ENCODE measurements at places on chromosomes 1 and 21.
A peak's percentile ranks its signal among the peaks of the same experiment; 100 is the strongest.

DNA sequence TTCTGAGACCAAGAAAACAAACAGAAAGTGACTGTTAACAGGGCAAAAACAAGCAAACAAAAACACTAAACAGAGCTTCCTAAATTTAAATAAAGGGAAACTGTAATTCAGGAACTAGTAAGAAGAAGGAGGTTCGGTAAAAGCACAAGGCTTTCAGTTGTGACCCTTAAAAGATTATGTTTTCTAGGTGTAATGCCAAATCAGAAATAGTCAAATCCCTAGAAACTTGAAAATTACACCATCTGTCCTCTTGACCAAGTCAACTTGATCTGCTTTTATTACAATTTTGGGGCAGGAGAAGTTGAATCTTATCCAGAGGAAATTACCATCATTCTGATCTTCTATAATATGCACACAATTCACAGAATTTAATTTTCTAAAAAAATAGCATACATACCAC lies 754.0 kb upstream of the ADGRL4 start:
- DNase-seq: no peak

DNA sequence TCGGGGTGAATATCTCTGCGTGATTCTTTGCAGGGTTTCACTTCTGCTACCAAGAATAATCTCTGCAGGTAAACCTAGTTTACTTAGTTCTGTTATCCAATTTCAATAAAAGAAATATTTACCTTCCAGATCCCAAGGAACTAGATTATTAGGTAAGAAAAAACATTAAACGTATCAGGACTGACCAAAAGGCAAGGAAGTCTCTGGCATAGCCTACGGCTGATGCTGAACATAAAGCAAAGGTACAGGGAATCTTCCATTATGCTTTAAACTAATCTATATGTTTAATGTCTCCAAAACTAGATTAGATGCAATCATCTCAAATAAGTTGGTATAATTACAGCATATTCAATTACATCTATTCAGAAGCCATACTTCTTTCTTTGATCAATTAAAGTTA lies 168.9 kb downstream of the KCNK2 start:
- DNase-seq: no peak

- DNase-seq: no peak
These were observed 5.8 kb downstream of the COG2 start for GRCh38 chr1:230648114-230648513.

- peak; percentile 82 for DNase-seq
These were observed 110.9 kb downstream of the RGL1 start for GRCh38 chr1:183915625-183916510.

- no peak for DNase-seq
These were observed 355.7 kb upstream of the POU3F1 start for GRCh38 chr1:38402230-38402815.

DNA sequence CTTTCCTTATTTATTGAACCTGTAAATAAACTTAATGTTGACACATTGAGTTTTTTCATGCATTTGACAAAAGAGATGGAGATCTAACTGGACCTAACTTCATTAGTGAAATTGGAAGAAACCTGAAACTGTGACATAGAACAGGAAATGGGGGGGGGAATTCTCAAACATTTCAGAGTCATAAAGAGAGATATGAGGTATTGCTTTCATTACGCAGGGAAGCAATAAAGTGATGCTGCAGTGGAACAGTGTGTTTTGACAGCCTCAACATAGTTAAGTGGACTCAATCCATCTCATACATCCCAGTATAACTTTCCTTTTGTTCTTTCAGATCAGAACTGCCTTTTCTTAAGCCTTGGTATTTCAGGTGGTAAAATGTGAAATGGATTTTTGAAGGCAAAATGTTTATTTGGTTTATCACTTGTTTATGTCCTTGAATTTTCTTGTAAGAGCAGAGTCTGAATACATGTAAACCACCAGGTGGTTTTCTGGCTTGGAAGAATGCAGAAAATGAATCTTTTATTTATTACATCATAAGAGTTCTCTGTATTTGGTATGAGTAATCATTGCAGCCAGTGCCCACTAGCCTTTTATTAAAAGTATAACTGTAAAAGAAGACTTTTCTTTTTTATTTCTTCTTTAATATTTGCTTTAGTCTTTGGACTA lies 132.5 kb downstream of the ZNF326 start:
- no peak for DNase-seq

- peak; percentile 67 for DNase-seq
These were observed 1.4 kb downstream of the BCL10 start for GRCh38 chr1:85274969-85275453.

DNA sequence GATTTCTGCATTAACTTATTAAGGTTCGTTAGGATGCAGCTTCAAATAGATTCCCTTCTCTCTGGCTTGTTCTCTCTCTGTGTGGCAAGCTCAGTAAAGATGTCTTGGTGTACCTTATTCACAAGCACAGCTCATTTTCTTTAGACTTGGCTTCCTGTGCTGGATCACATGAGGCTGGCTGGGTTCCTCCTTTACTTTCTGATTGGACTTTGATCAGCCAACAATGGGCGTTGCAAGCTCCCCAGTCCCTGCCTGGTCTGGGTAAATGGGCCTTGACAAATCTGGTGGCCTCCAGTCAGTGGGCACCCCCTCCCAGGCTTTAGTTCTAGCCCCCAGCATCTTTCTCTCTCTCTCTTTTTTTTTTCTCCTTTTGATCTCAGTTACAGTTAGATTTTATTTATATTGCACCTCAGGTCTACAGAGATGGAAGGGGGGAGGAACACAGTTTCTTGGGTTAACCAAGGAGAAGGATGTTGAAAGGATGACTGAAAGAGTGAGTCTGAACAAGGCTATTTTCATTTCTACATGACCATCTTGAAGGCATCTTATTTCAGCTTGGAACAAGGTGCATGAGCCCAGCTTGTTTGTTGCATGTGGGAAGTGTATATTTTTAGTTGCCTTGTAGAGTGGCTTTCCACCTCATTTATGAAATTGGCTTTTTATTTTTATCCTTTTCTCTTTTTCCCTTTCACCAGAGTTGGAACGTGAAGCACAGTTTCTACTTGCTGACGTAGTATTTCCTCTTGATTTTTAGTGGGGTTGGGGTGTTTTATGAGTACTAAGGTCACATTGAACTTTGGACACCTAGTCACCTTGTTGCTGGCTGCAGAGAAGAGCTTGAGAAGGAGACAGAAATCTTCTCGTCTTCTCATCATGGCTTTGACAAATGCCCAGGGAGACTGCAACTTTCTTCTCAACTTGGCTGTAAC lies 77.1 kb downstream of the PBX1 start:
- DNase-seq: no peak

- DNase-seq: no peak
These were observed 1.6 kb downstream of the PHC2 start for GRCh38 chr1:33429332-33429731.

DNA sequence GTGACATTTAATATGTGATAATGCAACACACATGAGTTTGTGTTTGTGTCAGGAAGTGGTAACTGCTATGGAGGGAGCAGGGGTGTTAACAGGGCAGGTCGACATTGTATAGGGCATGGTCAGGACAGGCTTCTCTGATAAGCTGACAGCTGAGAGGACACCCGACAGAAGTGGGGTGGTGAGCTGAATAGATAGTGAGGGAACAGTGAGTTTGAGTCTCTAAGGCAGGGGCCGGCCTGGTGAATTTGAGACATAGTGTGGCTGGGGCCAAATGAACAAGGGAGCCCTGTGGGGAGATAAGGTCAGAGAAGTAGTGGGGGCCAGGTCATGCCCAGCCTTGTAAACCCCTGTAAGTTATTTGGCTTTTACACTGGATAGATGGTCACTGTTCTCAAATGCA lies 217.4 kb upstream of the KIAA0040 start:
- no peak for DNase-seq

DNA sequence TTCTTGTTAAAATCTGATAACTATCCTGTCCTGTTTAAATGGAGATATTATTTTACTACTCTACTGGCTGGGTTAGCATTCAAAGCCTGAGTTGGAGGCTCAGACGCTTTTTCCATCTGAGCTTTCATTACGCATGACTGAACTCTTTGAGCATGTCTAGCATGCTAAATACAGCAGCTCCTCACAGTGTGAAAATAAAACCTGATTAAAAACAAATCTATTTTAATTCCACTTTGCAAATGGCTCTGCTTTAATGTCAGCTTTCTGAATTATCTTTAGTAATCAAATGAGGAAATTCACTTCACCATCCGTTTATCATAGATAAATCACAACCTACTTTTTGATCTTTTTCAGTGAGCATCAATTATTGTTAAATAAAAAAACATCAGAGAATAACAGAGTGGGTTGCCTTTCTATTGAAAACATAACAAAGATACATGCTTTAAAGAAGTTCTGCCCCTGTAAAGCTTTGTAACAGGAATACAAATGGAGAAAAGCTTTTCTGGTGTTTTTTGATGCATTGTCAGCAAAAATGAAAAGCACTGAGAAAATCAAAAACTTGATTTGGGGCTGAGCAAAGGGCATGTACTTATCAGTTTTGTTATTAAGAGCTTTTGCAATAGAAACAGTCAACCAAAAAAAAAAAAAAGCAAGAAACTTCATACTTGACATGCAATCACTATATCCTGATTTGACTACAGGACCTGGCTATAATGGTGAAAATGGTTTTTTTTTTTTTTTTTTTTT lies 3.5 kb upstream of the SPEN start:
- no peak for DNase-seq

GRCh38 chr1:172991674-172992400 lies 58.9 kb downstream of the TNFSF18 start:
- no peak for DNase-seq

DNA sequence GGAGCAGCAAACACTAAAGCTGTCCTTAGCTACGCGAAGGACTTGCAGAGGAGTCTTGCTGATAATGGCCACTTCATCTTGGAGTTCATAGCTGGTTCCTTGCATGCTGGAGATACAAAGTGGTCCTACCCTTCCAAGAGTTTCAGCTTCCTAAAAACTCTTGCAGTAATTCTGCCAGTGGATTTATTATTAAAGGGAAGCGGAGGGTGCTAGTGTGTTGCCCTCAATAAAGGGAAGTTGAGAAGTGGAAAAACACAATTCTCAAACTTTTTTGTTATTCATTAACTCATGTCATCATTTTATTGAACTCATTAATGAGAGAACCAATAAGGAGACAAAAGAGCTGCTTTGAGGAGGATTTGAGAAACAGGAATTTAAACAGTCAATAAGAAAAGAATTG lies 6.5 kb upstream of the HAPLN2 start:
- DNase-seq: no peak

DNA sequence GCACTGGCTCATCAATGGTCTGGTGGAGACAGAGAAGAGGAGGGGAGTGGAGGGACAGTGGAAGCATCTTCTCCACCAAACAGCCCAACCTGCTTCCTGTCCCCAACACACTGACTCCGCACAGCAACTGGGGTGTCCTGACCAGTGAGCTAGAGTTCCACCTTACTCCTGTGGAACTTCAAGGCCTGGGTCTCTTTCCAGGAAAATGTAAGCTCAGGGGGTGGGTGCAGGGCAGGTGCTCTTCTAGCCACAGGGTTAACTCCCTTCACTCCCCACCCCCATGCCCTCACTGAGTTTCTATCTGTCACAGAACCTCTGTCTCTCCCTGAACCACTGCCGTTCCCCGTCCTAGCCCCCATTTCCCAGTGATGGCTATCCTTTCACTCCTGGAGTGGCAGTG lies 876 bp downstream of the MOB3C start:
- DNase-seq: no peak

DNA sequence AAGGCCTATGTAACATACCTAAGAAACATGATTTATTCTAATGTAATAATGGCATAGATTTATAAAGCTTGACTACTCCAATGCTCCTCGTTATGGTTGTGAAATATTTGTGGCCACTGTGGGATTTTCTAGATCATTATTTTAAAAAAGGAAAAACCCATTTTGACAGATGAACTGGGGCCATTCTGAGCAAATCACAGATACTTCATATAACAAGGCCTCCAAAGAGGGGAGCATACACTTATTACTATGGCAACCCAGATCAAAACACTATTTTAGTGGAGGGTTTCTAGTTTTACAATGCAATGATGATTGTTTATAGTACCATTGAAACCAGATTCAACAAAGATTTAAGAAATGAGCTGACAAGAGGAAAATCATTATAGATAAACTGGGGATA lies 346.6 kb downstream of the ZNF326 start:
- no peak for DNase-seq

- no peak for DNase-seq
These were observed 10.6 kb downstream of the SOD1 start for GRCh38 chr21:31670070-31670469.
